ENCODE measurements at places on chromosomes 3 and 15.
A peak's percentile ranks its signal among the peaks of the same experiment; 100 is the strongest.

DNA sequence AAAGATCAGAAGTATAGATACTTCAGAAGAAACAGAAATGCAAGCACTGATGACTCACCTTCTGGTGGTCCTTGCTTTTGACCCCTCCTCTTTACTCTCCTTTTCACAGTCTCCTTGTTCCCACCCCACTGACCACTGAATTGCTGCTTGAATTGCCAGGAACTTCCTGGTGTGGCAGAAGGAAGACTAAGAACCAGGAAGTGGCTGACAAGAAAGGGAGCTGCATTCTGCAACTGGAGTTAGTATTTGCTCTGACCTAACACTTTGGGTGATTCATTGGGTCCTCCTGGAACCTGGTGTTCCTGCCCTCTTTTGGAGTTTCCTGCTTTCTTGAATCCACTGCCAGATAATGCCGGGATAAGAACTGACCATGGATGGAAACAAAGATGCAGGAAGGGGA lies 23.0 kb downstream of the KY start:
- no peak for DNase-seq

DNA sequence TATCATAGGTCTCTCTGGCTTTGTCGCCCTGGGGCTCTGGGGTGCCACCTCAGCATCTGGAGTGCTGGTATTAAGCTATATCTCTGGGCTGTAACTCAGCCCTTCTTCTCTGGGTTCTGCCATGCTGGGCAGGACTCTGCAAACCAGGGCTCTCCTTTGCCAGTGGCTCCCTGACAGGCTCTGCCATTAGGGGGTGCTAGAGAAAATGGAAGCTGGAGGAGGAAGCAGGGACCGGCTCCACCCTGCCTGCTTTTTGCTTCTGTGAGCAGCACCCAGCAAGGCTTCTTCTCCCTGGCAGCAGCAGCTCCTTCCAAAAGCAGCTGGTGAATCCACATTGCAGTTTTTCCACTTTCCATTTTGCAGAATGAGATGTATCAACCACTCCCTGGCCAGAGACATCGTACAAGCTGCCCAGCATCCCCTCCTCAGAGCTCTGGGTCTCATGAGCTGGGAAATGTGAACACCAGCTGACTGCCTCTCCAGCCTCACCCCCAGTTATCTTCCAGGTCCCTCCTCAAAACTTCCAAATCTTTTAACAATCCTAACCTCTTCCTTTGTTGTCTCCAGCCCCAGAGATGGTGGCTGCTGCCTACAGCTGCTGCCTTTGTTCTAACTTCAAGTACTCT lies 165.0 kb downstream of the ABHD5 start:
- DNase-seq, result peak; percentile 32

- no peak for DNase-seq
These were observed 307.9 kb upstream of the RBMS3 start for GRCh38 chr3:28972921-28973320.

DNA sequence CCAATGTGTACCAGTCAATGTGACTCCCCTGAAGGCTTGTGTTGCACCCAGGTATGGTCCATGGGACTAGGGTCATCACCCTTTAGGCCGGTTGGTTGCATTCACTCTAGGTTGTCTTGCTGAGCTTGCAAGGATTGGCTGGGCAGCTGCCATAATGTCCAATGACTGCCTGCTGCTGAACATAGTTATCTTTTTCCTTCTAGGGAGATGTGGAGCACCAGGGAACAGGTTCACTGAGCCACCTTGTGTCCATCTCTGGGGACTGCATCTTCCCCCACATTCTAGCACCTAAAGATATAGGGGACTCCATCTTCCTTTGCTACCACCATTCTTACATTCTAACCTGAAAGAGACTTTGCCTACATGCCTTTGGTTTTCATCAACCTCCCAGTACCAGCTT lies 580.4 kb upstream of the TBL1XR1 start:
- peak; percentile 52 for DNase-seq

DNA sequence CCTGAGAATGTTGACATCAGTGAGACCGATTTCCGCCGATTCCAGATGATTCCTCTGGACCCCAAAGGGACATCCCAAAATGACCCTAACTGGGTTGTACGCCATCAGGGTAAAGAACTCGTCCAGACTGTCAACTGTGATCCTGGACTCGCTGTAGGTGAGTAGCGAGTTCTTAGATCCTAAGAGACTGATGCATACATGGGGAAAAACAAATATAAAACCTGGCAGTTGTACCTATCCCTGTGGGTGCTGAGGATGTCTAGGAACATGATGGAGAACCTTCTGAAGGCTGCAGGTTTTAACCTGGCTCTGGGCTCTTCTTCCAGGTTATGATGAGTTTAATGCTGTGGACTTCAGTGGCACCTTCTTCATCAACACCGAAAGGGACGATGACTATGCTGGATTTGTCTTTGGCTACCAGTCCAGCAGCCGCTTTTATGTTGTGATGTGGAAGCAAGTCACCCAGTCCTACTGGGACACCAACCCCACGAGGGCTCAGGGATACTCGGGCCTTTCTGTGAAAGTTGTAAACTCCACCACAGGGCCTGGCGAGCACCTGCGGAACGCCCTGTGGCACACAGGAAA lies 12.3 kb downstream of the THBS1 start:
- DNase-seq, result no peak

DNA sequence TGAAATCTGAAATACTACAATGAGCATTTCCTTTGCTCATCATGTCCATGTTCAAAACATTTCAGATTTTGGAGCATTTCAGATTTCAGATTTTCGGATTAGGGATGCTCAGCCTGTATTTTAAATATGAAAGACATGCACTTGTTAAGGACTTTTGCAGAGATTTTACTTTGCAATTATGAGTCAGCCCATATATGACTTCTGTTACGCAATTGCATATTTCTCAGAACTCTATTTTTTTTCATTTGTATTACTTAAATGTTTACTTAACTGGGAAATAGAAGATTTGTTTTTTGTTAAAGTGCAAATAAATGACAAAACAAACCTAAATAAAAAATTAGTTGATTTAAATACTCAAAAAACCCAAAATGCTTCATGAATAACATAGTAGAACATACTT lies 376.2 kb downstream of the ZBTB20 start:
- no peak for DNase-seq

Measured in stimulated activated CD4-positive, alpha-beta T cell treated with anti-CD3 and anti-CD28 coated beads, Interleukin-2, amount 100 ng/mL, for 24 hours (primary cell).